ENCODE measurements at places on chromosomes 4 and X.

- DNase-seq: peak; percentile 86
Observed at GRCh38 chr4:56434599-56435139, 746 bp downstream of the PPAT start.

- DNase-seq: no peak
Observed at GRCh38 chrX:45628041-45628440, 427.4 kb upstream of the DIPK2B start.

- no peak for DNase-seq
Observed at GRCh38 chr4:135508006-135508714, 1306.6 kb upstream of the PABPC4L start.

- DNase-seq: no peak
Observed at GRCh38 chrX:29241809-29242208, 654.6 kb downstream of the IL1RAPL1 start.

GRCh38 chr4:80049402-80049801 is 23.6 kb downstream of the ANTXR2 start:
- DNase-seq: no peak

DNA sequence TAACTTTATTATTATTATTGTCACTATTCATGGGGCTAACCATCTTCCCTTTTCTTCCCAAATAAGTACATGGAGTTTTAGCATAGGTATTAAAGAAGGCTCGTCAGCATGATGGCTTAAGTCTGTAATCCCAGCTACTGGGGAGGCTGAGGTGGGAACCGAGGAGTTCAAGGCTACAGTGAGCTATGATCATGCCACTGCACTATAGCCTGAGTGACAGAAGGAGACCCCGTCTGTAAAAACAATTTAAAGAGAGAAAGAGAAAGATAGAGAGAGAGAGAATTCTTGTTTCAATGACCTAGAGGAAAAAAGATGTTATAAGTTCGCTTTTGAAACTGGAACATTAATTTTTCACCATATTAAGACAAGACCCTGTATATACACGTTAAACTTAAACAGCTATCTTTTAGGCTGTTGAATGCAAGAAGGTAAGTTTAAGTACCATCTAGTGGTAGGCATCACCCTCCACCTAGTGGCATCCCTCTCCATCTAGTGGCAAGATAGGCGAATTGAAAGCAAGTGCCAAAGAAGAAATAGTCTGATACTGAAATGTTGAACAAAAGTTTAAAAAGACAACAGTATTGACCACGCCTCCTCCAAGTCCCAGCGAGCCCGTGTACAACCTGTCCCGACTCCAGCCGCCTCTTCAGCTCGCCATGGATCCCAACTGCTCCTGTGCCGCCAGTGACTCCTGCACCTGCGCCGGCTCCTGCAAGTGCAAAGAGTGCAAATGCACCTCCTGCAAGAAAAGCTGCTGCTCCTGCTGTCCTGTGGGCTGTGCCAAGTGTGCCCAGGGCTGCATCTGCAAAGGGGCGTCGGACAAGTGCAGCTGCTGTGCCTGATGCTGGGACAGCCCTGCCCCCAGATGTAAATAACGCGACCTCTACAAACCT is 26.0 kb upstream of the YTHDC1 start:
- peak; percentile 42 for DNase-seq

DNA sequence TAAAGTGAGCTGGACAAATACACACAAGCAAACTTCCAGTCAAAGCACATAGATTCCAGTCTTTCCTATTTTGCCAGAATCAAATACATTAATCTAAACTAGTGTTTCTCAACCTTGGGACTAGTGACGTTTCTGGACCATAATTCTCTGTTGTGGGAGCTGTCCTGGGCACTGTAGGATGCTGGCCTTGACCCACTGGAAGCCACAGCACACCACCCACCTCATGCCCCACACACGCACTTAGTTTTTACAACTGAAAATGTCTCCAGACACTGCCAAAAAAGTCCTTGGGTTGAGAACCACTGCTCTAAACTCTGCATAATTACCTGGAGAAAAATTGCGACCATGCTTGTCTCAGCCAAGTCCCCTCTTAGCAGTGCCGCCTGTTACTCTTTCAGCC is 57.6 kb downstream of the MAP3K15 start:
- DNase-seq: no peak

GRCh38 chrX:857376-857775 is 226.8 kb downstream of the SHOX start:
- no peak for DNase-seq

- no peak for DNase-seq
Observed at GRCh38 chrX:15468036-15468435, 25.1 kb downstream of the PIR start.

DNA sequence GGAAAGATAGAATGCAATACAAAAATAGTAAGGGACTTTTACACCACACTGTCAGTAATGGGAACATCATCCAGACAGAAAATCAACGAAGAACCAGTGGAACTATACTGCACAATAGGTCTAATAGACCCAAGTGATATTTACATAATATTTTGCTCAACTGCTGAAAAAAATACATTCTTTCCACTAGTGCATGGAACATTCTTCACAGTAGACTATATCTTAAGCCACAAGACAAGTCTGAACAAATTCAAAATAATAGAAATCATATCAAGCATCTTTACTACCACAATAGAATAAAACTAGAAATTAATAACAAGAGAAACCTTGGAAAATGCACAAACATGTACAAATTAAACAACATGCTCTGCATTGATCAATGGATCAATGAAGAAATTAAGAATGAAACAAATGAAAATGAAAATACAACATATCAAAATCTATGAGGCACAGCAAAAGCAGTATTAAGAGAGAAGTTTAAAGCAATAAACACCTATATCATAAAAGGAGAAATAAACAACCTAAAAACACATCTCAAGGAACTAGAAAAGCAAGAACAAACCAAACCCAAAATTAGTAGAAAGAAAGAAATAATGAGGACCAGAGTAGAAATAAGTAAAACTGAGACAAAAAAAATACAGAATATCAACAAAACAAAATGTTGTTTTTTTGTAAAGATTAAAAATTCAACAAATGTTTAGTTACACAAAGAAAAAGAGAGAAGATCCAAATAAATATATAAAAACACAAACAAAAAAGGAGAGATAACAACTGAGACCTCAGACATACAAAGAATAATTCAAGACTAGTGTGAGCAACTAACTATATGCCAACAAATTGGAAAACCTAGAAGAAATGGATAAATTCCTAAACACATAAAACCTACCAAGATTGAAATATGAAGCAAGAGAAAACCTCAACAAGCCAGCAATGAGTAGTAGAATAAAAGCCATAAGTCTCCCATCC is 51.5 kb upstream of the ANTXR2 start:
- no peak for DNase-seq

- no peak for DNase-seq
Observed at GRCh38 chr4:111441687-111442086, 703.6 kb upstream of the FAM241A start.

GRCh38 chr4:104642521-104642920 is 147.8 kb upstream of the CXXC4 start:
- DNase-seq: no peak

GRCh38 chr4:97500423-97500822 is 642.9 kb downstream of the STPG2 start:
- no peak for DNase-seq

Data from SJCRH30 (cell line).